Jurkat, Clone E6-1 (cell line): ENCODE measurements at places on chromosomes 11 and 22.

- DNase-seq: no peak
These were observed 282.6 kb downstream of the CADM1 start for GRCh38 chr11:115221461-115222069.

DNA sequence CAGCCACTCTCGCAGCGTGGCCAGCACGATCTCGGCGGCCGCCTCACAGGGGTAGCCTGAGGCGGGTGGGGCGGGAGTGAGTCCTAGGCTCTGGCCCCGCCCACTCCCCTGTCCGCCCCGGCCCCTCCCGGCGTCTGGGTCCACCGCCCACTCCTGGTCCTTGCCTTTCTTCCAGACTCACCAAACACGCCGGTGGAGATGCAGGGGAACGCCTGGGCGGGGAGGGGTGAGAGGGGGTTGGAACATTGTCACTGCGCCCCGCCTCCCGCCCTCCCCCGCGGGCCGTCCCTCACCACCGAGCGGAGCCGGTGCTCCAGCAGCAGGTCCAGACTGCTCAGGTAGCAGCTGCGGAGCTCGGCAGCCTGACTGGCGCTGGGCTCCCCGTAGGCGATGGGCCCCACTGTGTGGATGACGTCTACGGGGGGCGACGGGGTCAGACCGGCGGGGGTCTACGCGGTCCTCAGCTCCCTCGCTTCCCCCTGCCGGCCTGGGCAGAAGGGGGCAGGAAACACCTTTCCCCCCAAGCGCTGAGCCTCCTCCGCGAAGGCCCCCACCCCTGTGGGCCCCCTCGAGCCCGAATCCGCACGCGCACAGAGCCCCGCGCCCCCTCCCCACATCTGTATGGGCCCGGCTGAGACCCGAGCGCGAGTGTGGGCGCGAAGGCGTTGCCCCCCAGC is 13.2 kb downstream of the OTUB1 start:
- DNase-seq: no peak

DNA sequence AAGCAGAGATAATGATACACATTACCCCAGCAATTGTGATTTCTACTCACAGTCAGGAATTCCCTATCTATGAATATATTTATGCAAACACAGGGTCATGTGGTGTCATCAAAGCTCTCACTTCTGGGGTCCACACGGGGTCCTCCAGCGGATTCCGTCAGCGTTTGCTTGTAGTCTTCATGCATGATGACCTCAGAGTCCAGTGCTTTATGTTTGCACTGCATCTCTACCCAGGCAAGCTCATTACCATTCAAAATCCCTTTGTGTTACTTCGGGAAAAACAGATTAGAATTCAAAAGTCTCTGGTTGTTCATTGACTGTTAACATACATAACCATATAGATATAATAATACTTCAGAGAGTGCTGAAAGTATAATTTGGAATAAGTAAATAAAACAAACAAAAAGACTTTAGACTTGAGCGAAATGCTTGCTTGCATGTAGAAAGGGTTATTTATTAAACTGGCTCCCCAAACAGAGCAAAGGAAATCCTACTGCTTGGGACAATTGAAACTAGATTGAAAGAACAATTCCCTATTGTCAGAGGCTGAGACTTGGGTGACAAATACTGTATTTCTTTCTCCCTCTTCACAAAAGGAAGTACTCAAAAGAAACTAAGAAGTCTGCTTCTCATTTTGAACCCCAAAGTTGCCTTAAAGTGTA is 423.1 kb downstream of the ETS1 start:
- DNase-seq: no peak

GRCh38 chr22:42813501-42813900 is 43.6 kb downstream of the ARFGAP3 start:
- DNase-seq: no peak

GRCh38 chr11:36070213-36070953 is 126.5 kb downstream of the LDLRAD3 start:
- DNase-seq: no peak

- DNase-seq: no peak
These were observed 27.9 kb upstream of the OAF start for GRCh38 chr11:120182790-120183491.

- peak; percentile 86 for DNase-seq
These were observed 1.1 kb downstream of the MTFP1 start for GRCh38 chr22:30426388-30427353.

- DNase-seq: no peak
These were observed 58.7 kb upstream of the NCAM1 start for GRCh38 chr11:112902361-112903011.

DNA sequence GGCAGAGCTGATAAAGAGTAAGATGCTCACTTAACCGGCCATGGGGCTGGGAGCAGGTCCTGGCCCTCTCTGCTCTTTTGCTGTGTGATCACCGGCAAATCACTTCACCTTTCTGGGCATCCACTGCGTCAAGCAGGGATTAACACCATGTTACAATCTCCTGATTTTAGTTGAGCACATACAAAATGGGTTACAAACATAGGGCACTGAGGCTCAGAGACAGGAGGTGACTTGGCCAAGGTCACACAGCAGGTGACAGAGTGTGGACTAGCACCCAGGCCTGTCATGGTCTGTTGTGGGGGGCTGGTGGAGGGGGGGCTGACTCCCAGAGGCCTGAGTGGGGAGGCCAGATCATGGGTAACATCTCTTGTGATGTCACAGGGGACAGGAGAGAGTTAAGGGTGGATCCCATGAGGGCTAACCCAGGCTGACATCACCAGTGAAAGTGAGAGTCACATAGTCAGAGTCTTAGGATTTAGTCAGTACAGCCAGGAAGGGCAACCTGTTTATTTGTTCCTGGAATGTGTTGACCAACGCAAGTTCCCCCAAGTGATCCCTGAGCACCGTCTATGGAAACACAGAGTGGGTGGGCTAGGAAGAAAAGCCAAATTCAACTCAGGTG is 27.8 kb downstream of the GDPD5 start:
- no peak for DNase-seq

DNA sequence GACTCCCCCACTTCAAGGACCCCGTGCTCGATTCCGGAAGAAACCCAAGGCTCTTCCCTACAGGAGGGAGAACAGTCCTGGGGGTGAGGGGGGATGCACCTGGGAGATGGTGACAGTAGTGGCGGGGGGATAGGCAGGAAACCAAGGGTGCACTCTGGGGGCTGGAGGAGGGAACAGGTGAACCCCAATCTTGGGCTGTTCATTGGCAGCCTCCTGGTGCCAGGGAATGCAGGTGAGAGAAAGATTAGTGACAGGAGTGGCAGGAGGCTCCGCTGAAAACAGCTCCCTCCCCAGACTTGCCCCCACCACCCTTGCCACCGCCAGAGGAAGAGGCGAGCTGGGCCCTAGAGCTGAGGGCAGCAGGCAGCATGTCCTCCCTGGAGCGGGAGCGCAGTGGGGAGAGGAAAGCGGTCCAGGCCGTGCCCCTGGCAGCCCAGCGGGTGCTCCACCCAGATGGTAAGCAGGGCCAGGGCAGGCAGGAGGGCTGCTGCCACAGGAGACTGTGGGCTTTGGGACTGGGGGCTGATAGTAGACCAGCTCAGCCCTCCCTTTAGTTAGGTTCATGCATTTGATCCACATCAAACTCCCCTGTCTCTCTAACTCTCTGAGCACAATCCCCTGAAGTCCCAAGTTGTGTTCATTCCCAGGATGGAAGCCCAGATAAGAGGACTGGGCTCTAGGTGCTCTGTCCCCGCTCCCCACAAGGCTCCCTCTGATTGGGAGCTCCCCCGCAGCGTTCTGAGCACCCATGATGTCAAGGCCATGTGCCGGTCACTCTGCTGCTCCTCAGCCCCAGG is 14.5 kb downstream of the ROBO3 start:
- no peak for DNase-seq

DNA sequence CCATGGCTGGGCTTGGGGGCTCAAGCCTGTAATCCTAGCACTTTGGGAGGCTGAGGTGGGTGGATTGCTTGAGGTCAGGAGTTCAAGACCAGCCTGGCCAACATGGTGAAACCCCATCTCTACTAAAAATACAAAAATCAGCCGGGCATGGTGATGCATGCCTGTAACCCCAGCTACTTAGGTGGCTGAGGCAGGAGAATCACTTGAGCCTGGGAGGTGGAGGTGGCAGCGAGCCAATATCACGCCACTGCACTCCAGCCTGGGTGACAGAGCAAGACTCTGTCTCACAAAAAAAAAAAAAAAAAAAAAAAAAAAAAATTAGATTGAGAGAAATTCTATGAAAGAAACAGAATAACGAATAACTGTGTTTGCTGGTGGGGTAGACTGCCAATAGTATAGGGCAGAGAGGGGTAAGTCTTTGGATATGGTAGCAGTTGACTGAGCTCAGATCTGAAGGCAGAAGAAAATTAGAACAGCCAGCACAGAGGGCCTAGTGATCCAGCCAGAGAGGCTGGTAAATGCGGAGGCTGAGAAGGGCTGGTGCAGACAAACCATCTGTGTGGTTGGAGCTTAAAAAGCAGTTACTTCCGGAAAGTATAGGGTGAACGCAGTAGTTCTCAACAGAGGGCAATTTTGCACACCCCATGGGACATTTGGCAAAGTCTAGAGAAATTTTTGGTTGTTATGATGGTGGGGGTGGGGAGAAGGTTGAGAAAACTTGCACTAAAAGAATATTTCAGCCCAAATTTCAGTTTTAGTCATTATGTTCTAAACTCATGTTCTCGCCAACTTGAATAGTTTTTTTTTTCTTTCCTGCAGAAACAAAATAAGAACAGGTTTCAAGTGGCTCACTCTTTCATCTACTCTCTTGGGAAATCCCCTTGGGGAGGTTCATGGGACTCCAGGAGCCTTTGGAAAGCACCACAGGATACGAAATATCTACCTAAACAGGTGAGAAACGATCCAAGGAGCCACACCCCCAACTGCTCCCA is 1.6 kb upstream of the HORMAD2 start:
- peak; percentile 80 for DNase-seq

DNA sequence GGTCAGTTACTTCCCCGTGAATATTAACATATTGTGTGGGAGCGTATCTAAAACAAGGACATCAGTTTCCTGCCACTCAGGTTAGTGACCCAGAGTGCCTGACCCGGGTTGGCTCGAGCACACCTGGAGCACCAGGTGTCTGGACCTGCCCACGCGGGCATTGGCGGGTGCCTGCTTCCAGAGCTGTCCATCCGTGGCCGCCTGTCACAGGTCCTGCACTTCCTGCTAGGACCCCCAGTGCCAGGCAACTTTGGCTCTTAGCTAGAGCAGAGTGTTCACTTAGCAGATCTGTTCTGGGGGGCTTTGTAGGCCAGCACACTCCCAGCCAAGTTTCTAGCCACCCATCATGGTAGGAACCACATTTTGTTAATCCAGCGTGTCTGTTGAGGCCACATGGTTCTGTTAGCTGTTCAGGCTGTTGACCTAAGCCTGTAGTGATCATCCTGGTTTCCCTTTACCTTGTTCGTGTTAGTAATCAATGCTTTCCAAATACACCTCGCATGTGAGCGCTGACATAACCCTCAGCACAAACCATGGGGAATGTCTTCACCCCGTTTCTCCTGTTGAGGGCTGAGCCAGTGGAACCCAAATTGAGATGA is 29.5 kb downstream of the MOV10L1 start:
- DNase-seq: no peak

GRCh38 chr22:20058989-20059770 is 20.9 kb upstream of the DGCR8 start:
- no peak for DNase-seq

- peak; percentile 2 for DNase-seq
These were observed 36.5 kb downstream of the PRDM11 start for GRCh38 chr11:45182902-45183301.

DNA sequence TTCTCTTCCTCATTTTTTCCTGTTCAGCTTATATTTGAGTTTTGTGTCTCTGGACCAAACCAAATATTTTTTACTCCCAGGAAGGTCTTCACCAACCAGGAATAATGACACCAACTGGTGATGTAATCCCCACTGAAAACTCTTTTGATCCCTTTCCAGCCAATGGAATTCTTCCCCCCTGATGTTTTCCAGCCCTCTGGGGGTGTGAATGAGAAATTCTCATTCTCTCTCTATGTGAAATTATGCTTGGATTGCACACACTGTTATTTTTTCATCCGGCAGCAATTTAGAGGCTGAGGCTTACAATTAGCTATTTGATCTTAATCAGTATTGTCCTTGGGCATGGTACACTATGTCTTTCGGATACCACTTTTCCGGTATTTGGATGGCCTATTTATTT is 39.5 kb upstream of the SLC1A2 start:
- DNase-seq: no peak

DNA sequence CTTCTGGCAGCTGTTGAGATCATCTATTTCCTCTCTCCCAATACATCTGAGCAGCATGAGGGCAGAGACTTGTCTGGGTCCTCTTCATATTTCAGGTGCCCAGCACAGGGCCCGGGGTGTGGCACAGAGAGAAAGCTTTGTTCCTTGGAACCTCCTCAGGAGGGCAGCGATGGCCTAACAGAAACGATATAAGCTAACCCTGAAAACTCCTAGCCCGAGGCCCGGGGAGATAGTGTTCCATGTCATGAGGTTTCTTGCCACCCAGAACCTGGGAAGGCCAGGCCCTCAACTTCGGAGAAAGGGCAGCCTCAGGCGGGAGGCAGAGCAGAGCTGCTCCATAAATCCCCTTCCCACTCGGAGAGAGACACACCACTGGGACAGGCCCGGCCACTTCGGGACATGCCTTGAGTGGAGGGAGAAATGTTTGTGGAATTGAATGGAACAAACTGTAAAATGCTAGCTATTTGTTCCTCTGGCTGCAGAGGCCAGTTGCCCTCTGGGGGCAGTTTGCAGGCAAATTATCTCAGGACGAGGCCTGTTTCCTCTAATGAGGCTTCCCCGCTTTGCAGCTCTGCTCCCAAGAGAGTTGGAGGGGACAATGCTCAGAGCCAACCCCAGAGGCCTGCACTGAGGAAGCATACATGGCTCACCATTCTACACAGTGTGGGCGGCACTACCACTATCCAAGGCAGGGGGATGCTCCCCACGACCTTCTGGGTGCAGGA is 11.6 kb downstream of the ARRB1 start:
- DNase-seq: no peak

- DNase-seq: no peak
These were observed 4.9 kb downstream of the HTATIP2 start for GRCh38 chr11:20368438-20368837.

GRCh38 chr11:133619973-133620372 is 87.7 kb upstream of the OPCML start:
- peak; percentile 37 for DNase-seq

- peak; percentile 17 for DNase-seq
These were observed 167.6 kb upstream of the MTMR2 start for GRCh38 chr11:96091476-96091875.

- no peak for DNase-seq
These were observed 50.4 kb downstream of the DENND5A start for GRCh38 chr11:9214765-9215164.

GRCh38 chr11:16512899-16513241 is 156.5 kb upstream of the SOX6 start:
- no peak for DNase-seq
